H7 (cell line): ENCODE measurements at places on chromosomes 4 and X. TPM values are rescaled to one million over a fixed set of nuclear protein-coding genes. Genes with fewer than 3 reads are reported as not detected.

FMR1NB gene
- total RNA-seq, result not detected in 2 replicates

SLC39A8 gene
- total RNA-seq, result 33.6 and 40.0 TPM in 2 replicates

PNMA5 gene
- 0.22 TPM in 1 of 2 replicates, not detected in the other for total RNA-seq

VGLL1 gene
- not detected in 2 replicates for total RNA-seq

RASL11B gene
- total RNA-seq, result 20.6 and 32.4 TPM in 2 replicates

ARR3 gene
- total RNA-seq, result not detected in 2 replicates

NPY2R gene
- total RNA-seq, result 0.04 TPM in 1 of 2 replicates, not detected in the other

TMPRSS11F gene
- total RNA-seq, result not detected in 2 replicates

C4orf51 gene
- 3.9 and 17.9 TPM in 2 replicates for total RNA-seq

MANBA gene
- 16.1 and 31.8 TPM in 2 replicates for total RNA-seq

CHRDL1 gene
- 7.1 and 7.3 TPM in 2 replicates for total RNA-seq

STATH gene
- total RNA-seq, result not detected in 2 replicates

APLN gene
- 0.38 and 0.44 TPM in 2 replicates for total RNA-seq

RNF128 gene
- 0.62 and 1.0 TPM in 2 replicates for total RNA-seq

TAB3 gene
- 9.9 and 11.5 TPM in 2 replicates for total RNA-seq

EGF gene
- 4.1 and 5.3 TPM in 2 replicates for total RNA-seq

NAA11 gene
- total RNA-seq, result not detected in 2 replicates

UGT2B15 gene
- not detected in 2 replicates for total RNA-seq

SSX1 gene
- 0.14 and 0.18 TPM in 2 replicates for total RNA-seq

SHROOM2 gene
- 22.9 and 24.1 TPM in 2 replicates for total RNA-seq

TRAM1L1 gene
- 1.9 and 2.9 TPM in 2 replicates for total RNA-seq

EPHA5 gene
- 0.03 and 0.11 TPM in 2 replicates for total RNA-seq

RNF212 gene
- total RNA-seq, result 28.0 and 59.8 TPM in 2 replicates

CPZ gene
- 25.3 and 29.7 TPM in 2 replicates for total RNA-seq

POLA1 gene
- 36.7 and 54.7 TPM in 2 replicates for total RNA-seq

TEC gene
- 1.2 and 2.0 TPM in 2 replicates for total RNA-seq

HTRA3 gene
- total RNA-seq, result 3.8 and 4.6 TPM in 2 replicates

NXF2 gene
- 0.11 TPM in 1 of 2 replicates, not detected in the other for total RNA-seq
